ENCODE measurements at places on chromosomes 2 and 18. TPM values are rescaled to one million over a fixed set of nuclear protein-coding genes. Genes with fewer than 3 reads are reported as not detected.

The CD226 gene
- 0.66 TPM for total RNA-seq

- H3K4me3 ChIP-seq: no peak overlapping the region
- no peaks in the 10 kb centered on the region for H3K36me3 ChIP-seq
- no peaks in the 10 kb centered on the region for H3K27me3 ChIP-seq
- DNase-seq: no peak
- H3K27ac ChIP-seq: no peak overlapping the region
Measured at GRCh38 chr2:1809726-1810125, 65.4 kb upstream of the PXDN start.

The GYPC gene
- total RNA-seq: 19.6 TPM

DNA sequence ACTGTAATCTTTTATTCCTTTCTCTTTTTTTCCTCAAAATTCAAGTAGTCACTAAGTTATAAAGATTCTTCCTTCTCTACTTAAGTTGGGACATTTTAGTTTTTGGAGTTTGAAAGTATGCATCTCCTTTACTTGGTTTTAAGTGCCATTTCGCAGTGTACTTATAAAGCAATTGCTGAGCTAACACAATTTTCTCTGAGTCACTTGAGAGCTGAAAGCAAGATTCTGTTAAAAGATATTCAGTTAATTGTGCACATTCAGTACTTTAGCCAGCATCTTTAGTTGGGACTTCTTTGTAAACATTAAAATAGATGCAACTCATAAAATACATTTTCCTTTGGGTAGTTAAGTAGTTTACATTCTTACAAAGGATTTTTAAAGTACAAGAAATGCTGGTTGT, 136.0 kb downstream of the GFPT1 start:
- no peak overlapping the region for H3K27ac ChIP-seq
- DNase-seq: no peak
- H3K4me3 ChIP-seq: no peak overlapping the region
- H3K4me1 ChIP-seq: no peaks in the 10 kb centered on the region
- H3K36me3 ChIP-seq: no peaks in the 10 kb centered on the region
- no peaks in the 10 kb centered on the region for H3K27me3 ChIP-seq

The IL36B gene
- total RNA-seq: not detected

- H3K27ac ChIP-seq: no peak overlapping the region
- no peak overlapping the region for H3K4me3 ChIP-seq
- H3K36me3 ChIP-seq: no peaks in the 10 kb centered on the region
- no peak for DNase-seq
- no peaks in the 10 kb centered on the region for H3K27me3 ChIP-seq
Measured at GRCh38 chr2:98985905-98986666, 50.1 kb upstream of the CRACDL start.

GRCh38 chr2:174965992-174966744, 39.0 kb downstream of the CHN1 start:
- DNase-seq: no peak
- H3K4me3 ChIP-seq: no peak overlapping the region
- no peak overlapping the region for H3K27ac ChIP-seq

DNA sequence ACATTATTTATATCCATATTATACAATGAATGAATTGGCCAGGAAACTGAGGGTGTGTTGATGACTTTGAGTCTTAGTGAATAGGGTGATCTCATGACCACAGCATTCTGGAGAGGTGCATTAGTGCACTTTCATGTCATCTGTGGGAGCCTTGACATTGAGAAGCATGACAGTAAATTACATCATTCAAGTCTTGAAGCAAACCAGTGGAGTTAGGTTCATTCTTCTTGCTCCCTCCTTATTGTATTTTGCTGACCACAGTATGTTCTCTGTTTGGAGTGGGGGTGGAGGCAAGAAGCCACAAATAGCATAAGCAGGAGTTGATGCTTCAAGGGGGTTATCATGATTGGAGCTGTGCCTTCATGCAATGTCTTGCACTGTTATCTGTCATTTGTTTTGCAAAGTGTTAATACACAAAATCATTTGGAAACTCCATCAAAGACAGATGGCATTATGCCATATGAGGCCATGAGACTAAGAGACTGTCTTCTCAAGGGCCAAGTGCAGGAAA, 680.2 kb downstream of the NYAP2 start:
- no peak for DNase-seq
- H3K27ac ChIP-seq: no peak overlapping the region
- no peaks in the 10 kb centered on the region for H3K4me1 ChIP-seq
- H3K27me3 ChIP-seq: no peaks in the 10 kb centered on the region
- H3K36me3 ChIP-seq: no peaks in the 10 kb centered on the region
- H3K4me3 ChIP-seq: no peak overlapping the region

- H3K36me3 ChIP-seq: no peaks in the 10 kb centered on the region
- H3K4me1 ChIP-seq: no peaks in the 10 kb centered on the region
- DNase-seq: no peak
- H3K27ac ChIP-seq: peak overlapping the region; percentile 48
Measured at GRCh38 chr18:13175754-13176210, 42.8 kb upstream of the LDLRAD4 start.

The RUFY4 gene
- 5.0 TPM for total RNA-seq

DNA sequence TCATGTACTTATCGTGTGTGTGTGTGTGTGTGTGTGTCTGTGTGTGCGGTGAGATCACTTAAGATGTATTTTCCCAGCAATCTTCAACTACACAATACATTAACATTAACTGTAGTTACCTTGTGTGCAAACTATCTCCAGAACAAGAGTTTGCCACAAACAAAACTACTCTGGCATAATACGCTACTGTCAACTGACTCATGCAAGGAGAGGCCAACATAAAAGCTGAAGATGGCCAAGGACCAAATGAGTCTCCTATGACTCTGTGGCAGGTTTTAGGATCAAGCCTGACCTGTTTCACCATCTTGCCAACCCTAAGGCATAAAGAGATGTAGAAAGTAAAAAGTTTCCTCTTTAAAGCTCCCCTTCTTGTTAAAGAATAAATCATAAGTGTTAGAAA, 20.1 kb downstream of the CYB5A start:
- no peak overlapping the region for H3K27ac ChIP-seq
- H3K4me1 ChIP-seq: no peaks in the 10 kb centered on the region
- no peaks in the 10 kb centered on the region for H3K27me3 ChIP-seq
- no peak overlapping the region for H3K4me3 ChIP-seq
- DNase-seq: no peak

- H3K4me1 ChIP-seq: no peaks in the 10 kb centered on the region
- H3K4me3 ChIP-seq: no peak overlapping the region
- no peaks in the 10 kb centered on the region for H3K36me3 ChIP-seq
- DNase-seq: no peak
- no peaks in the 10 kb centered on the region for H3K27me3 ChIP-seq
Measured at GRCh38 chr2:6074089-6074643, 382.0 kb downstream of the SOX11 start.

The NCKAP5 gene
- total RNA-seq: 9.1 TPM

DNA sequence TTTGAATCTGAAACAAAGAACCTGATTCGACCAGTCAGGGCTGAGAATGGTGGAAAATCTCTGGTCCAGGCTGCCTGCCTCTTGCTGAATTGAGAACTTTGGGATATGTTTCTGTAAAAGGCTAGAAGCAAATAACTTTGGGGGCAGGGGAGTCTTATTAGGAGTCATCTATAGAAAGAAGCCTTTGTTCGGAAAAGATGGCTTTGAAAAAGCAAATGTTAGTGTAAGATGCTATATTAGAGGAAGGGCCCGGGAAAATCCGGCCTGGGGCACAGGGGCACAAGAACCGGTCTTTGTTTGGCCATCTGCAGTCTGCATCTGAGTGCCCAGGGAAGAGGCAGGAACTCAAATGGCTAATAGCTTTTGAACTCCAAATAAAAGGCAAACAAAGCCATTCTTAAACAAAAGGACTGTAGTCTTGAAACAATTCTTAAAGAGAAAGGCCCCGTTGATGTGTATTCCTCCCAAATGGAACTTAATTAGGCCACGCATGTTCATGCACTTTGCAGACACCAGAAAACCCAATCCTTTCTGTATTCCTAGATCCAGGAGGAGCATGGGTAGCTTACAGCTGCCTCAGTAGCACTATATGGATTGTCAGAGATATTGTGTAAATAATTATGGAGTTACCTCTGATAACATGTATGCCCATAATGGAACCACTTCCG, 180.0 kb upstream of the ARL4C start:
- H3K27ac ChIP-seq: no peak overlapping the region
- H3K4me1 ChIP-seq: no peaks in the 10 kb centered on the region
- no peaks in the 10 kb centered on the region for H3K27me3 ChIP-seq
- no peak for DNase-seq
- no peak overlapping the region for H3K4me3 ChIP-seq

The RGPD3 gene
- not detected for total RNA-seq

The RESP18 gene
- total RNA-seq: not detected

DNA sequence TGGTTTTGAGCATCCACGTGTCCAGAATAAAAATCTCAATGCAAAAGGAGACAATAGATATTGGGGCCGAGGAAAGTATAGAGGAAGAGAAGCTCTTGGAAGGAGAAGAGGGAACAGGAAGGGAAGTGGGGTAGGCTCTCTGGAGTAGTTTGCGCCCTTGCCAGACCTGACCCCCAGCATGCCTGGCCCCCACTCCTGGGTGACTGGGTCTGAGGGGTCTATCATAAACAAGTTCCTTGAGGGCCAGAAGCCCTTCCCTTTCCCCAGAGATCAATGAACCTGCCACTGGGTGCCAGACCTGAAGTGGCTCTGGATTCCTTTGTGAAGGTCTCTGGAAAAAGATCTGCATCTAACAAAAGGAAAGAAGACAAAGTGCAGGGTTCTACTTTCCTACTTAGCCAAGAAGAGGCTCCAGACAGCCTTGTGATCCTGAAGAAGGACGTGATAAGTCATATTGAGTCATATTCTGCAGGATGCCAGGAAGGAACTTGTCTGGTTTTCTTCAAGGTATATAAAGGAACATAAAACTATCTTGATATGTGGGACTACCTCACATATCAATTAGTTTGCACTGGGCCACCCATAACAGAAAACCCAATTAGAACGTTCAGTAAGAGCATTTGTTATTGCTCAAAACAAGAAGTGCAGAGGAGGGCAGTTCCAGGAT, 18.7 kb upstream of the ATOH8 start:
- H3K4me3 ChIP-seq: no peak overlapping the region
- no peak for DNase-seq
- no peaks in the 10 kb centered on the region for H3K36me3 ChIP-seq
- no peaks in the 10 kb centered on the region for H3K27me3 ChIP-seq
- no peaks in the 10 kb centered on the region for H3K4me1 ChIP-seq

The TYMS gene
- 71.8 TPM for total RNA-seq

DNA sequence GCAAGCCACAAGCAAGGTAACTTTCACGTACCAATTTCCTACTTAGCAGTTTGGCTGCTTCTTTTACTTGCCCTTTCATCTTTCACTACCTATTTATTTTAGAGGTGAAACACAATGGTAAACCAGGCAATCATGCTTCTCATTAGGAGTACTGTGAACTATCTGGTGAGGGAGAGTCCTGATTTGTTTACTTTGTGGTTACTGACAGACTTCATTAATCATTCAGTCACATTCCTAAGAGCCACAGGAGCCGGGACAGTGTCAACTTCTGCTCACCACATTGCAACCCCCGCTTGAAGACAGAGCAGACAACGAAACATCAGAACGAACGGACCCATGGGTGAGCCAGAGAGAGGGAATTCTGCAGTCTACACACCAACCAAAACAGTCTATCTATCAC, 28.8 kb downstream of the TUBB6 start:
- no peaks in the 10 kb centered on the region for H3K27me3 ChIP-seq
- peaks cover 77% of the 10 kb centered on the region for H3K36me3 ChIP-seq
- H3K4me3 ChIP-seq: no peak overlapping the region
- no peak overlapping the region for H3K27ac ChIP-seq
- no peaks in the 10 kb centered on the region for H3K4me1 ChIP-seq
- DNase-seq: no peak

The NEUROD1 gene
- 2.7 TPM for total RNA-seq

- H3K27me3 ChIP-seq: no peaks in the 10 kb centered on the region
- DNase-seq: no peak
- no peaks in the 10 kb centered on the region for H3K4me1 ChIP-seq
- H3K36me3 ChIP-seq: no peaks in the 10 kb centered on the region
- no peak overlapping the region for H3K27ac ChIP-seq
Measured at GRCh38 chr2:169348321-169349024, 13.9 kb downstream of the LRP2 start.

- peaks cover 3% of the 10 kb centered on the region for H3K36me3 ChIP-seq
- H3K27ac ChIP-seq: no peak overlapping the region
- no peaks in the 10 kb centered on the region for H3K27me3 ChIP-seq
- no peak for DNase-seq
- H3K4me3 ChIP-seq: no peak overlapping the region
- H3K4me1 ChIP-seq: no peaks in the 10 kb centered on the region
Measured at GRCh38 chr18:58338961-58339592, 289.8 kb downstream of the ALPK2 start.

DNA sequence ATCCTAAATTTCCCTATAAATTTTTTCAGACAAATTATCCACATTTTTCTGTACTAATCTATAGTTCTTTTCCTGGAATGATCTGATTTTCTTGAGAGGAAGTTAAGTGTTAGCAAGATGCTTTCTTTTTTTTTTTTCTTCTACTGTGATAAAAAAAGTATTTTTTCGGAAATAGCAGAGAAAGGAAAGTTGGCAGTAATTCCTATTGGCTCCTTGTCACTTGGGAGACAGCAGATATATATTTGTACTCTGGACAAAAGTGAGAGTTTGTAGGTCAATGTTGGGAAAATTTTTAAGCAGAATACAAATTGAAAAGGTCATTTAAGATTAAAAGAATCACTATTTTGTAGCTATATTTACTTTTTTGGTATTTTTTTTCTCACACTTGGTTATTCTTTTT, 635.7 kb upstream of the NRXN1 start:
- H3K36me3 ChIP-seq: no peaks in the 10 kb centered on the region

The XDH gene
- total RNA-seq: 108 TPM
